Central memory CD4-positive, alpha-beta T cell (primary cell): ENCODE measurements at places on chromosomes 5 and 9.

GRCh38 chr9:108894225-108894997 is 32.3 kb downstream of the ACTL7A start:
- DNase-seq: no peak

DNA sequence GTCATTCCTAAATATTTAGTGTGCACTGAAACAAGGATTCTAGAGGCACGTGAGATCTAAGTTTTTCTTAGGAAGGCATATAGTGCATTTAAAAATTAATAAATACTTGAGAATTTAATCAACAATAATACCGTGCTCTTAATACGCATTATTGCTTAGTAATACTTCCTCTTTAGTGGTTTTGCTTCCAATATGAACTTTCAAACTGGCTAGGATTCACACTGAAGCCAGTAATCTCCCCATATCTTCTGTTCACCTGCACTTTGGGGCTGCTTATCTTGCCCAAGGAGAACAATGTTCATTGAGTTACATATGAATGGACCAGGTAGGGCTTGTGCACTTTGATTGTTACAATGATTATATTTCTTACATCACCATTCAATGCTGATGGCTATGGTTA is 180.5 kb upstream of the RIOK2 start:
- DNase-seq: no peak

DNA sequence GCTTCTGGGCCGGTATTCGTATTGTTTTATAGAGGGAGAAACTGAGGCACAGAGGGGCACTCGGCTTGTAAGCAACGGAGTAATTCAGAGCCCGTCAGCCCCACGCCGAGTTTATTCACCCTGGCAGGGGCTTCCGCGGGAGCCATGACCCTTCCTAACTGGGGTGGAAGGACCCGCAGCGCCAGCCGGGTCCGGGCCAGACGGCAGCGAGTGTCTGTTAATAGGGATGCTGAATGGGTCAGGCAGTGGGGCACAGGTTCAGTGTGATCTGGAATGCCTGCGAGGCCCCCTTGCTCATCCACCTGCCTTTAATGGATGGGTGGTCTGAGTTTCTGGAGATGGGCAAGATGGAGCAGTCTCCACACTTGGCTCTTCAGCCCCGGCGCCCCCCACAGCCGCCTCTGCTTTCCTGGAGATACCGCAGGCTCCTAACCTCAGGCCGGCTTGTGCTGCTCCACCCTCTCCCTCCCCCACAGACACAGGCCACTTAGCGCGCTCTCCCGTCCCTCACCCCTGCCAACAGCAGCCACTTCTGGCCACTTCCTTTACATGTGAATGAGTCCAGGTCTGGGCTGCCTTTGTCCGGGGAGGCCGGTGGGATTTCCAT is 147.1 kb downstream of the ERCC6L2 start:
- no peak for DNase-seq

DNA sequence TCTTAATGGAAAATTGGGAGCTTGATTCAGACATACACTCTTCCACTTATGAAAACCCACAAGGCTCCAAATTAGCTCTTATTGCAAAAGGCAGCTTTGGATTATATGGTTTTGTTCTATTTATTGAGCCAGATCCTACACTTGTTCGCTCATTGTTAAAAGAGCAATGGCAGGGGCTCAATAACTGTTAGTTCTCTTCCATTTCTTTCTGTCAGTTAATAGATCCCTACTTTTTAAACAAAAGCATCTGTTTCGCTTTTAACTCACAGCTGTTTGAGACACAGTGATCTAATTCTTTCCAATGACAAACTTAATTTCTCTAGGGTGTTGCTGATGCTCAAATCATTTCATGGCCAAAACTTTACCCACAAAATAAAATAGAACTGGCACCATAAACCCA is 11.7 kb downstream of the C5 start:
- no peak for DNase-seq

DNA sequence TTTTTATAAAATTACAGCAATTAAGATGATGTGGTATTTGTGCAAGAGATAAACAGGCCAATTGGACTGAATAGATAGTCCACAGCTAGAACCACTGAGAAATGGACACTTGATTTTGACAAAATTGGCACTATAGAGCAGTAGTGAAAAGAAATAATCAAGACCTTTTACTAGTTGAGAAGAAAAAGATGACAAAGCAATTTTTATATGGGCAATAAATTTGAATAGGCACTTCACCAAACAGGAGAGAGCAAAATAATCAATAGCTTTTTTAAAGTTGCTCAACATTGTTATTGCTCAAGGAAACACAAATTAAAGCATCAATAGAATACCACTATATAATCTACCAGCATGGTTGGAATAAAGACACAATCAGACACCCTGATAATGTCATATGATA is 193.5 kb upstream of the FTMT start:
- DNase-seq: no peak

- DNase-seq: peak; percentile 41
These were observed 217.1 kb downstream of the PIK3R1 start for GRCh38 chr5:68432682-68433081.

- no peak for DNase-seq
These were observed 42.2 kb upstream of the PDE8B start for GRCh38 chr5:77168161-77168878.

GRCh38 chr5:566636-567309 is 42.5 kb upstream of the SLC9A3 start:
- no peak for DNase-seq

DNA sequence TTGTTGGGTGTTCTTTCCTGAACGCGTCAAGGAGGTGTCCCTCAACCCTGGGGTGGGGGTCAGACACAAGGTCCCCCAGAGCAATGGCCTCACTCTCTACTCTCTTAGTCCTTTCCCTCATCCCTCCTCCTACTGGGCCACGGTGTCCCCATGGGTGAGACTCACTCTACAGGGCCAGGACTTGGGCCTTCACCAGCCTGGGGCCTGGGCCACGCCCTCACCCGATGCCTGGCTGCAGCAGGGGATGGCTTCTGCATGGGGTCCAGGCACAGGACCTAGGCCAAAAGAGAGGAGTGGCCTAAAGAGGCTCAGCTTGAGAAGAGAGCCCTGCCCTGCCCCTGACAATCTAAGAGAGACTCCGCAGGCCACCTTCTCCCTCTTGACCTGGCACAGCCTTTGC is 5.8 kb downstream of the LCN12 start:
- no peak for DNase-seq

DNA sequence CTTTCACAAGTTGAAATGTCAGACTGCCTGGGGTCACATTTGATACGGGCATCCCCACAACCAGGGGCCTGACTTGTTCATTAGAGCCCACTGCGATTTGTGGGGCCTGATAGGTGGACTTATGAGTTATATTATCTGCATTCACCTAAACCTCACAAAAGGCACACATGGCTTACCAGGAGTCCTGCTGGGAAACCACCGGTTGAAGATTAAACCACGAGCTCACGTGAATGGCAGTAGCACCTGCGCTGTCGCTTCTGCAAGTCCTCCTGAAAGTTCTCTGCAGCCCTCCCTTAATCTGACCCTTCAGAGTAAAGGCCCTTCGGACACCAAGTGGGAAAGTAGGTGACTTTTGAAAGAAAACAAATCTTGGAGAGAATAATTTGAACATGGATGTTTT is 68.9 kb downstream of the PPIC start:
- no peak for DNase-seq

GRCh38 chr5:107671742-107672210 is 1.0 kb upstream of the EFNA5 start:
- DNase-seq: no peak

- DNase-seq: no peak
These were observed 24.0 kb upstream of the CDKN2B start for GRCh38 chr9:22033012-22033630.

- DNase-seq: no peak
These were observed 82.9 kb upstream of the NTRK2 start for GRCh38 chr9:84586662-84587061.

- DNase-seq: no peak
These were observed 39.8 kb upstream of the COL5A1 start for GRCh38 chr9:134601764-134602163.

GRCh38 chr5:1549475-1550030 is 25.8 kb upstream of the LPCAT1 start:
- no peak for DNase-seq

DNA sequence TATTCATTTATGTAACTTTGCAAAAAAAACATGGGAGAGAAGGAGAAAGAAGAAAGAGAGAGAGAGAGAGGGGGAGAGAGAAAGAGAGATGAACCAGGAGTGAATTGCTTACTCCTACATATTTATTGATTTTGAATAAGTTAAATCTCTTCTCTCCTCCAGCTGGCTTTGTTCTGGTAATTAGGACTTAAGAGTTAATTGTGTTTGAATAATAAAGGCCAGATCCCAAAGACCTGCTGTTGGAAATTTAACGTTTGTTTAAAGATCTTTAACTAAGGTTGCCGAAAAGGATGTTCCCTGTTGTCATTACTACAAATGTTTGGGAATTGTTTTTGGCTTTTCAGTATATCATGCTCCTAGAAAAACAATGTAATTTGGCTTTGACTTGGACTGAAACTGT is 473.0 kb downstream of the TUSC1 start:
- DNase-seq: no peak

GRCh38 chr5:59767211-59767605 is 126.3 kb downstream of the PDE4D start:
- no peak for DNase-seq

GRCh38 chr5:137668637-137669036 is 67.3 kb downstream of the KLHL3 start:
- DNase-seq: no peak

DNA sequence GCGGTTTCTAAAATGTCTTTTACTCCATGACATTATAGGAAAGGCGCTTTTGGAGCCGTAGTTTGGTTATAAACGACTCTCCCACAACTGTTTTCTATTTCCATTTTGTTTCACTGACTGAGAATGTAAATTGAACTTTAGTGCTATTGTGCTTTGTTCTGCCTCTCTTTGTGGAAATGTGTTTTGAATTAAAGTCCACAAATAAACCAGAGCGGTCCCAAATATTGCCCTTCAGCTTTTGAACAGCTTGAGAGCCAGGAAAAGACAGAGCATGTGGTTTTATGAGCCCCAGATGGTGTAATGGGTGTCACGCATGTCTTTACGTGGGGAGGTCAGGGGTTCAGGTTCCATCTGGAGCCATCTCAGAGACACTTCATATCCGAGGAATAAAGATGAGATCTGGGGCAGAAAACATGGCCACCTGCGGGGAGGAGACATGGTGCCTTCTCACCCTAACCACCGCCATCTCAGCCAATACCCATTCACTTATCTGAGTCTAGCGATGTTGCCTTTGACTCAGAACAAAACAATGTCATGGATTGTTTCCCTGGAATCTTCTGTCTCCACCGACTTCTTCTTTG is 42.5 kb upstream of the ROR2 start:
- no peak for DNase-seq

DNA sequence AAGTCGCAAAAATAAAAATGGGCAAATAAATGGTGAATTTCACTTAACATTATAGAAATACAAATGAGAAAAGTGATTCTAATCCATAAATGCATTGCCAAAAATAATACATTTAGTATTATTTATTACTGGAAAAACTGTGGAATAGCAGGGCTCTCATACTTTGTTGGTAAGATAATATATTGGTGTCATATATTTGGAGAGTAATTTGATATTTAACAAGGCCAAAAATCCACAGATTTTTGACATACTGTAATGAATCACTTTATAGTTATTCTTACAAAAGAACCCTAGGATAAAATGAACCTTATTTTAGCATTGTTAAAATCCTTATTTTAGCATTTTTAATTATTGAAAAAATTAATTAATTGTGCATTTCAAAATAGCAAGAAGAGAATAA is 397.2 kb upstream of the DAB2 start:
- no peak for DNase-seq

DNA sequence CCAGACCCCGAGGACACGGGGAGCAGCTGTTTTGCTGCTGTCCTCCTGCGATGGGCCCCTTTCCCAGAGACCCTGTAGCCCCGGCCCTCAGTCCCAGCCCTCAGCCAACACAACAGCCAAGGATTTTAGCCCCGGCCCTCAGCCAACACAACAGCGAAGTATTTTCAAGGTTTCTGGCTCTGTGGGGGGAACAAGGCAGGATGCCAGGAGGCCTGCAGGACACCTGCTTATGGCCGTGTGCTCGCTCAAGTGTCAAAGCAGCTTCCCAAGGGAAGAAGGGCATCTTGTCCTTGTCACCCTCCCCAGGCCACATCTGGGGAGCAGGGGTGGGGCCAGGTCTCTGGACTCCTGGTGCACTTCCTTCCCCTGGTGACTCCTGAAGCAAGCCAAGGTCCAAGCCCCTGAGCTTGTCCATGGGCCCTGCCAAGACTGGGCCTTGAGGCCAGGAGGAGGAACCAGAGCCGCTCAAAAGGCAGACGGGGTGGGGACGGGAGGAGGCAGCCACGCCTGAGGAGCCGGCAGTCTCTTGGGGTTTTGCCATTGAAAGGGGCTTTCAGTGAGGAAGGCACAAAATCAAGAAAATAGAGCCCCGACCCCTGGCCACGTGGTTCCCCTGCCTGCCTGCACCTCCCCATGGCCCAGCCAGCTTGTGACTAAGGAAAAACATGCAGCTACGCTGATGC is 10.8 kb downstream of the KCNT1 start:
- DNase-seq: no peak
